CD4-positive, alpha-beta T cell treated with Interleukin-15 for 4 hours (primary cell): ENCODE measurements at places on chromosomes 6 and 20.

GRCh38 chr20:13299401-13299800 is 78.3 kb downstream of the ISM1 start:
- DNase-seq, result no peak

GRCh38 chr6:85126485-85127167 is 323.3 kb upstream of the NT5E start:
- DNase-seq, result no peak

DNA sequence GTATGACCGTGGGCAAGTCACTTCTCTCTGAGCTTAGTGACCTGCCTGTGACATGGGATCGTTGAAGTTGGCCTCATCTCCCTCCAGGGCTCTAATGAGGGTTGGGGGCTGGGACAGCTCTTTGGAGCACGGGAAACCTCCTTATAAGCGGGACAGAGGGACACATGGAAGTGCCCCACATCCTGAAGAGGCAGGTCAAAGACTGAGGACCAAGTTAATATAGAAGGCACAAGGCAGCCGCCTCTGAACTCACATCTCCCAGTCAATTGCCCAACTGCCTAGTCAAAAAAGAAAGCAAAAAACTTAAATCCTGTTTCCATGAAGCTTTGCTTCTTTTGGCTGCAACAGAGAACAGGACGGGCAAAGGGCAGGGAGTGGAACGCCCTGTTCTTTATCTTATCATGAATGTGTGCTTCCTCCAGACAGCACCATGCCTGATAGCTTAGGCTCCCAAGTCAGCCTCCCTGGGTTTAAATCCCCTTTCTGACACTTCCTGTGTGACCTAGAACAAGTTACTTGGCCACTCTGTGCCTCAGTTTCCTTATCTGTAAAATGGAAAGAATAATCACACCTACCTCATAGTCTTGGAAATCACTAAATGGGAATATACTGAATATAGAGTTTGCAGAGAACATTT is 27.1 kb downstream of the LBP start:
- DNase-seq, result no peak

GRCh38 chr6:79506251-79506650 is 31.0 kb downstream of the LCA5 start:
- no peak for DNase-seq

DNA sequence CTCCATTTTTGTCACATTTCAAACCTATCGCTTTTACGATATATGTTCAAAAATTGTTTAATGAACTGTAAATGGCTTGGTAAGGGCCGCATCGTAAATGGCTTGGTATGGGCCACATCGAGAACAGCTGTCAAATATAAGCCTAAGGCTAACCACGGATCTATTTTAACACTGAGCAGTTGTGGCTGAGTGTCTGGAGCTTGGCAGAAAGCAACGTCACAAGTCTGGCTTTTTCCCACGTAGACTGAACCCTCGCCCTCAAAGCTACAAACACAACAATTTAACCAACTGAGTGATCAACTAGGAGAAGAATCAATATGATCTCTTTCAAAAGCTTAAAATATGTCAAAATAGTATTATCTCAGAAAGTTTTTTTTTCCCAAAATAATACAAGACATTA is 71.4 kb upstream of the PRSS16 start:
- DNase-seq, result no peak

DNA sequence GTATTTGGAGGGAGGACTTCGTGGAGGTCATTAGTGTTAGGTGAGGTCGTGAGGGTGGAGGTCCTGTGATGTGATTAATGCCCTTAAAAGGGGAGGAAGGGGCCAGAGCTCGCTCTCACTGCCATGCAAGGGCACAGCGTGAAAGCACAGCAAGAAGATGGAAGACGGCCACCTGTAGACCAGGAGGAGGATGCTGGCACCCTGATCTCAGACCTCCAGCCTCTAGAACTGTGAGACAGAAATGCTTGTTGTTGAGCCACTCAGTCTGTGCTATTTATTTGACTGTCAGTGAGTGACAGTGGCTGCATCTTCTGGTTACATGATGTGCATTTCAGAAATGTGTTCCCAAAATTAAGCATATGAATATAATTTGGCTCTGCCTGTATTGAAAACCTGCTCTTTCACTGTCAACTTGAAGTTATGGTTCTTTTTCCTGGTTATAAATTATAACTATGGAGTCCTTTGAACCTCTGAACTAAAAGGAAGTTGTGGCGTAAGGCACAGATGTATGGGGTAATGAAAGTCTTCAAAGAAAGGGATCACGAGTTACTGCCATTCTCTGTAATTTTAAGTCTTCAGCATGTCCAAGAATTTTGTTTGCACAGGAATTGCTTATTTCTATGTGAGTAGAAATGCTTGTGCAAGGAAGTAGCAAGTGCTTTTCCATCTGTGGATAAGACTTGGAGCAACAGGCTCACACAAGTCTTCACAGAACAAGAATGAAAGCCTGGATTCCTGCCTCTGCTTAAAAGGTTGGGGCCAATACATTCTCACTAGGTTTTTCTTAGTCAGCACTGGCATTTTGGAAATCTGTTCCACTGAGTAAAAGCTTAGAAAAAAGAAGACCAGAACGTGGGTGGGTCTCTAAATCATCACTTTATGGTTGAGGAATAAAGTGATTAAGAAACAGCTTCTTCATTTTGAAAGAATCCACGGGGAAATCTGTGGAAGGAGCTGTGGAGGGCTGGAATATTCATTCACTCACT is 10.3 kb downstream of the PPP1R14C start:
- DNase-seq, result no peak

- DNase-seq, result no peak
Observed at GRCh38 chr20:45948742-45949541, 14.5 kb downstream of the PCIF1 start.

GRCh38 chr20:54345301-54345724 is 130.1 kb upstream of the DOK5 start:
- no peak for DNase-seq

GRCh38 chr6:111564482-111564945 is 41.2 kb downstream of the TRAF3IP2 start:
- no peak for DNase-seq

DNA sequence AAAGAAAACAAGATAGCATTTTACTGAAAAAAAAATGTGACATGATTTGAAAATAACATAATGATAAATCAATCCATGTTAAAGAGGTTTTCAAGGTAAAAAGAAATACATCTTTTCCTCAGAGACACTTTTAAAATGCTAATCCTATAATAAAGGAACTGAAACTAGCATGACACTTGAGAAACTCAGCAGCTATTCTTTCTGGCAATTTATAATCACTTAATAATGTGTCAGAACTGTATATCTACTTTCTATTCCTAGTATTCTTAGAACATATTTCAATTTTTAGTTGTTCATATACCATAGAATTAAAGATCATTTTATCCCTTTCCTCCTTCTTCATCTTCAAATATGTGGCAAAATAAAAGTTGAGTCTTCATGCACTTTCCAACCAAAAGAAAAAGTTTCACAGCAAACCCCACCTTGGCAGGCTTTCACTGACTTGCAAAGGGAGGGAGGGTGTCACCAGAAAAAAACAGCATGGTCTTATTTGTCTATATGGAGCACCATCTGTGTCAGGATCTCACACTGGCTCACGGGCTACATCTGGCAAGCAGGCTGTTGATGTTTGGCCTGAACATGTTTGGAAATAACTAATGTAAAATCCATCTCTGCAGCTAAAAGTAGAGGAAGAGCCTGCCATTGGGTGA is 48.5 kb downstream of the FHL5 start:
- DNase-seq, result no peak

DNA sequence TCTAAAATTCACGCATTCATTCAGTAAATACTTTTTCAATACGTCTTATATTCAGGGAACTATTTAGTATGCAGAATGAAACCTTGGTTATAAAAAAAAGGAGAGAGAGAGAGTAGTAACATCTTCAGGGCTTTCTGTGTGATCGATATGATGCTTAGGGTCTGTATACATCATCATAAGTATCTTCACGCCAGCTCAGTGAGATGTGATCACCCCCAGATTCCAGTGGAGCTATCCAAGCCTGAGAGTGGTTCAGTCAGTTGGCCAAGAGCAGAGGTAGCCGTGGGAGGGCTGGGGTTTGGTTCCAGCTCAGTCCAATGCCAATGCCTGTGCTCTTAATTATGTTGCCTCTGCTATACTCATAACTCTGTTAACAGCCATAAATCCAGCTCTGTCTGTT is 8.6 kb downstream of the CD83 start:
- no peak for DNase-seq

DNA sequence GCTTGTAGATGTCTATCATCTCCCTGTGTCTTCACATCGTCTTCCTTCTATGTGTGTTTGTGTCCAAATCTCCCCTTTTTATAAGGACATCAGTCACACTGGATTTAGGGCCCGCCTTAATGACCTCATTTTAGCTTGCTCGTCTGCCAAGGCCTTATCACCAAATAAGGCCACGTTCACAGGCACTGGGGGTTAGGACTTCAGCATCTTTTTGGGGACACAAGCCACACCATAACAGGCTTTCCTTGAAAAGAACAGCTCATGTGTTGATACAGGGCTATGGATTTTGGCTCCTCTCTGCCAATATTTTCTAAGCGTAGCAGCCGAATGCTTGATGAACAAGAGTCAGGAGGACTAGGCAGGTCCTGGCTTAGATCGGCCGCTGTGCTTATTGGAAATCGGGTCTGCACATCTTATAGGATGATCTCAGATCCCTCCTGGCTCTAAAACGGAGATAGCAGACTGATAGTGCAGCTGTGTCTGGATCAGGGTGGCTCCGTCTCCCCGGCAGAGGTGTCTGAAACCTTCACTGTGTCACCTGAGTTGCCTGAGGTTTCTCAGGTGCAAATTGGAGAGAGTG is 16.2 kb upstream of the TMEM181 start:
- no peak for DNase-seq

DNA sequence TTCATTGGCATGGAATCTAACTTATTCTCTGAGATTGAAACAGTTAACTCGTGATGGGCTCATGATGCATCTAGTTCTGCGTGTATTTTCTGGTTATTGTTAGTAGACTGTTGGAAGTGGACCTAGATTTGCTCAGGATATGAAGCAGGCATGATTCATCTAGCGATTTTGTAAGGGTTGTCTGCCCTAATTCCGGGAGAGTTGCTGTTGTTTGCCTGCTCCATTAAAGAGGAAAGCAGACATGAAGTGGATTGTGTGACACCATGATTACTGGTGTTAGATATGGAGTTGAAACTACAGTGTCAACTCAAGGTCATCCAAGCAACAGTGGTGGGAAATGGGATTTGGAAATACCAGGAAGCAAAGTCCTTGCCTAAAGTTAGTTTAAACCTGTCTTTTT is 41.0 kb downstream of the SOX4 start:
- DNase-seq, result no peak

DNA sequence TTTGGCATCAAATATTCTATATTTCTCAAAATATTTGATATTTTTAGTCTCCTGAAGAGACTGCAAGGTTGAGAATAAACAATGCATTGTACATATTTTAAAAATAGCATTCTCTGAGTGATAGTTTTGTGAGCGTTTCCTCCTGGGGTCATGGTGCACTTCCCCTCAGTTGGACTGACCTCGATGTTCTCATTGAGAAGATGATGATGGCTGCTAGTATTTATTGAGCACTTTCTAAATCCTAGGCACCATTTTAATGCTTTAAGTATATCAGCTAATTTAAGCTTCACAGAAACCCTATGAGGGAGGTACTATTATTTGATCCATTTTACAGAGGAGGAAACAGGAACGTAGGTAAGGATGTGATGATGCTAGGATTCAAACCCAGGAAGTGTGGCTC is 18.2 kb downstream of the DSE start:
- DNase-seq, result no peak

- DNase-seq, result no peak
Observed at GRCh38 chr6:127076466-127076865, 42.0 kb upstream of the RSPO3 start.

DNA sequence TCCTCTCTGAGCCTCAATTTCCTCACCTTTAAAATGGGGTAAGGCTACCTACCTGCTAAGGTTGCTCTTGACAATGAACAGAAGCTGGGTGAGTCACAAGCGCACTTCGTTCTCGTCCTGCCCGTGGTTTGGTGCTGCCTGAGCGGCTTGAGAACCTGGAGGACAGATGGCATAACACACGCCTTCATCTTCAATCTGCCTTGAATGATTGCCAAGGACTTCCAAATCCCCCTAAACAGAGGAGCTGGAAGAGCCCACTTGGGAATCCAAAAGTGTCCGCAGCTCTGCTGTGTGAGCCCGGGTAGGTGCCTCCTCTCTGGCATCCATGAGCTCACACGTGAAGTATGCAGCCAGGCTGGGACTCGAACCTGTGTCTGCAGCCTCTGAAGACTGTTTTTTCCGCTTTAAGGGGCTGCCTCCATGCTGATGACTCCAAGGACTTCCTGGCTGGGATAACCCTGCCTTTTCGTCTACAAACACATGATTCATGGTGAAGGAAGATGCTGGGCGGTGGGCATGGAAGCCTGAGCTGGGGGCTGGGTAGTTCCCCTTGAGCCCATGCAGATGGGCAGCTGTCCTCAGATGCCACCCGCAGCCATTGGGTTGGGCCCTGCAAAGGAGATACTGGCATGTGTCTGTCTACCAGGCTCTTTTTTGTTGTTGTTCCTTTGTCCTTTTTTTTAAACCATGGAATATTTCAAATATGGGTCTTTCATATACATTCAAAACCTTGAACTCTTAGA is 25.3 kb upstream of the CSNK2A1 start:
- no peak for DNase-seq

DNA sequence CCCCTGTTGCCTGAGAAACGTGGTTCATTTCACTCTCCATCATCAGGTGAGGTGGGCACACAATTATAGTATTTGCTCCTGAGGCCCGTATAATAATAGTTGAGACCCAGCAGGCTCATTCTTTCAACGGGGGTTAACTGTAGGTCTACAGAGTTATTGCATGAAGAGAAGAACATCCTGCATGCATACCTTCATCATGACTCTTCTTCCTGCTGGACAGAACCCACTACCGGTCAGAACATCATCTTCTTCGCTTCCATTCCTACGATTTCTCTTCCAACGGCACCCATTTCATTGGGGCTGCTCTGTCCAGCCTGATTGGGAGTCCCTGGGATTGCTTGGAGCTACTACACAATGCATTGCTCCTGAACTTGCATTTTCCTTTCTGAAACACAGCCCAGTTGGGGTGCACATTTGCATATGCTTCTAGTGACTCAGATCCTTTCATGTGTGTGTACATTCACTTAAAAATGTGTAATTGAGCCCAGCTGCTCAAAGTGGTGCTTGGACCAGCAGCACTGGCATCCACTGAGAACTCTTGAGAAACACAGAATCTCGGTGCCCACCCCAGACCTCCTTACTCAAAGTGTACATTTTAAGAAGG is 57.4 kb downstream of the SLC24A3 start:
- no peak for DNase-seq

GRCh38 chr20:42483730-42484303 is 705.9 kb downstream of the PTPRT start:
- no peak for DNase-seq

- no peak for DNase-seq
Observed at GRCh38 chr20:32628960-32629530, 43.9 kb upstream of the NOL4L start.
